ENCODE measurements at places on chromosomes 12 and 14.

GRCh38 chr14:101601606-101602465 lies 40.5 kb downstream of the DIO3 start:
- no peak for DNase-seq

DNA sequence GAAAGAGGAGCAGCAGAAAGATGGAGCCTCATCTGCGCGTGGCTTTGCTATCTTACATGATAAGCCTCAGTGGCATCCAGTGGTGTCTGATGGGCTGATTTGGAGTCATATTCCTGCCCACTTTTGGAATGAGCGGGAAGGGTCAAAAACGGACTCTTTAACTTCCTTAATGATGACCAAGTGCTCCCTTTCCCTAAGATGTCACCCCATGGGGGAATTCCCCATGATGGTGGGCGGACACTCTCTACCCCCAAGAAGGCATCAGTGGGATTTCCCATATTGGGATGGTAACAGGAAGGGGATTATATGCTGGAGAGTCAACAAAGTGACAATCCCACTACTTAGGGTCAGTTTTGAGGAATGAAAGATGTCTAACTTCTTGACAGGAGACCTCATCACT lies 110.9 kb downstream of the GPATCH2L start:
- DNase-seq = no peak

- no peak for DNase-seq
Measured at GRCh38 chr12:74204236-74204635, 333.4 kb upstream of the ATXN7L3B start.

DNA sequence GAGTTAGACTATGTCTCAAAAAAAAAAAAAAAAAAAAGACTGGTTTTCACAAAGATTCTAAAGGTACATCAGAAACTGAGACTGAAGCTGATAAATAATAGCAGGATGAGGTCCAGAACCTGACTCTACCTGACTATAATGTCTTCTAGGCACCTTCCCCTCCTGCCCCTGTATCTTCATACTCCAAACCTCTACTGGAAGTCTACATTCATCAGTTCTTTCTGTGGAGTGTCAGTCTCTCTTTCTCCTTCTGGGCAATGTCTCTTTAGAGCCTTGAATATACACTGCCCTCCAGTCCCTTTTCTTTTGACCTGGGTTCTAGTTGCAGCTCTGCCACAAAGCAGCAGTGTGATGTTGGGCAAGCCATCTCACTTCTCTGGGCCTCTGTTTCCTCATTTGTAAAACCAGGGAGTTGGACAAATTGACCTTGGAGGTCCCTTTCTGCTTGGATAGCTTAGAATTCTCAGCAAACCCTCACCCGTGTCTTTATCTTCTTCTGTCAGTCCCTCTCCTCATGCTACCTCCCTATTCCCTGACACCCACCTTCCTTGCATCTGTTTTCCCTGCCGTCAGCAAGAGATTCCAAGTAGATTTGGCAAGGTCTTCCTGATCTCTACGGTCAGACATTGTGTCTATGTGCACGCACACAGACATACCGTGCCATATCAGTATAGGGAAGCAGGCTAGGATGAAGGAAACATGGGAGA lies 4.3 kb downstream of the NFE2 start:
- DNase-seq = no peak

DNA sequence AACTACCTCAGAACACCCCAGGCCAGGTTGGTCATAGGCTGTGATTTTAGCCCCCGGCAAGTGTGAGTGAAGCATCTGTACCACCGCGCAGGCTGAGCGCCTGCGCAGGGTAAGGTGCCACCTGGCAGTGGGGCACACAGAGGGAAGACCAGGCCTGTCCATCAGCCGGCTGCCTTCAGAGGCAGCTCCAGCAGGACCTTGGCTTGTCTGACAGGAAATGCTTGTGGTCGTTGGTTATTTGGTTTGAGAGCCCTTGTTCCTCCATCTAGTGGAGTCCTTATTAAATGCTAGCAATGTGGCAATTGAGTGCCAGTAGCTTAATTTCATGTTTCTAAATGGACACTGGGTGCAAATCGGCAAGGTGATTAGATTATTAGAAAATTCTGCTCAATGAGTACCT lies 27.5 kb downstream of the SLC25A29 start:
- no peak for DNase-seq

DNA sequence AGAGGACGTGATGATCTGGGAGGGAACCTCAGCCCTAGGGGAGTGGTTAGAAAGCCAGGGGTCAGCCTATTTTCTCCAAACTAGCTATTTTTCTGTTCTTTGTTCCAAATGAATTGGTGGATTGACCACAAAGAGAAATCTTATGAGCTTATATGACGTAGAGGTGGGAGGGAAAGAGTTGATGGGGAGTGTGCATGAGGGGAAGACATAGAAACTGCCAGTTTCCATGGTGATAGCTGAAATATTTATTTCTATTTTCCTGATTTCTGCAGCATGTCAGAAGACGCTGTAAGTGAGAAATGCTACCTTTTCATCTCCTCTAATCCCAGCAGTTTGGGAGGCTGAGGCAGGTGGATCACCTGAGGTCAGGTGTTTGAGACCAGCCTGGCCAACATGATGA lies 51.4 kb upstream of the CISTR start:
- no peak for DNase-seq

DNA sequence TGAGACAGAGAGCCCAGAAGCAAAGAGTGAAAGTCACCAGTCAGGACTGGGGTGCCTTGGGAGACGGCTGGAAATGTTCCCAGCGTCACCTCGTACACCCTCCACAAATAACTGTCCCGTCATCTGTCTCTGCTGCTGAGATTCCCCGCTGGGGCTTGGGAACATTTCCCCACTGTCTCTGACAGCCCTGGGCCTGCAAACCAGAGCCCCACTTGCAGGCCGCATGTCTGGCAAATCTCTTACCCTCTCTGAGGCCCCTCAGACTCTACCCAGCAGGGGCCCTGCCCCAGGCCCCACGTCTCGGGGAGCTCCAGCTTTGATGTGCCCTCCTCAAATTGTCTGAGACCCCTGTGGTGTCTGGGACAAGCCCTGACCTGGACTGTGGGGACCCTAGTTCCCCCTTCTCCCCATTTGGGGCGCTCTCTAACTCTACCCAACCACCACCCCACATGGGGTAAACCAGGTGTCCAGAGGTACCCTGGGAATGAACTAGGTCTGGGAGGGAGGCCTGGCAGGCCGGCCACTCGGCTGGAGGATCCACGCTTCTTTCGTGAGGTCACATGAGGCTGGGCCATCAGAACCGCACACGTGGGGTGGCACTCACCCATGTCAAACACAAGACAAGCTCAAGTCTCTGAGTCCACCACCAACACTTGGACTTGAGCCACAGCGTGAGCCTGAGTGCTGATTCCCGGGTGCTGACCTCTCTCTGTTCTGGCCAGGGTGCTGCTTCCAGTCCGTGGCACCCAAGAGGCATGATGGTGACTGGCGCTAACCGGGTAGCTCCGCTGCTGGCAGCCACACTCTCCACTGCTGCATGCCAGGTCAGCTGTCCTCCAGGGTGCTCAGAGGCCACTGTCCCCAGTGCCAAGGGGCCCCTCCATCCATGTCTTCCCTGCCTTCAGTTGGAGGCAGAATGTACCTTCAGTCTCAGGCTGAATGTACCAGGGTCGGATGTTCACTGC lies 59.8 kb downstream of the DIO3 start:
- no peak for DNase-seq

GRCh38 chr12:92124689-92125029 lies 21.0 kb downstream of the BTG1 start:
- DNase-seq = no peak

- DNase-seq = no peak
Measured at GRCh38 chr12:75208856-75209811, 505 bp downstream of the KCNC2 start.

DNA sequence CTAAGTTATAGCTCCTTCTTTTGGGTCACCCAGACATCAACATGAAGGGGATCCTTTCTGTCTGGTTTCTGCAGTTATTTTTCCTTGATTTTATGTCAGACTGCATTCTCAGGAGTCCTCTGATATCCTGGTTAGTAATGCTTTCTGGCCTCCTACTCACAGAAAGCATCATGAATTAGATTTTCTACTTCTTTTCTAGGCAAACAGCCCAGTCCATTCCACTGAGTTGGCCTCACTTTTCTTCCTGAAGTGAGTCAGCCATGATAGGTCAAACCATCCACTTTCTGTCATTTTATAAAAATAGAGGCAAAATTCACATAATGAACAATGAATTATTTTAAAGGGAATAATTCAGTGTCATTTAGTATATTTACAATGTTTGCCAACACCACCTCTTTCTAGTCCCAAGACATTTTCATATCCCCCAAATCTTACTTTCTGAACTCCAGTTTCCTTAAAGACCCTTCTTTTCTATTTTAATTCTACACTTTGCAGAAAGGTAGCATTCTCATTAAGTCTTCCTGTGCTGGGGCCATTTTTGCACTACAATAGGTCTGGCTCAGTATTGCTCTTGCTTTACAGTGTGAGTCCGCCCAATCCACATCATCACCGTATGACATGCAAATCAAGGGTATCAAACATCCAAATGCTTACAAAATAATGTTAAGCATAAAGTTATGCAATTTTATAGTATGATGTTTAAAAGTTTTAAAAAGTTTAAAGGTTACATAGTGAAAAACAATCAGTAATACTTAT lies 95.1 kb downstream of the UNC79 start:
- DNase-seq = no peak

- DNase-seq = no peak
Measured at GRCh38 chr12:59080101-59080500, 159.8 kb upstream of the LRIG3 start.

- no peak for DNase-seq
Measured at GRCh38 chr14:34466691-34467090, 4.7 kb upstream of the SPTSSA start.

GRCh38 chr12:66152732-66153131 lies 17.1 kb downstream of the TMBIM4 start:
- no peak for DNase-seq

DNA sequence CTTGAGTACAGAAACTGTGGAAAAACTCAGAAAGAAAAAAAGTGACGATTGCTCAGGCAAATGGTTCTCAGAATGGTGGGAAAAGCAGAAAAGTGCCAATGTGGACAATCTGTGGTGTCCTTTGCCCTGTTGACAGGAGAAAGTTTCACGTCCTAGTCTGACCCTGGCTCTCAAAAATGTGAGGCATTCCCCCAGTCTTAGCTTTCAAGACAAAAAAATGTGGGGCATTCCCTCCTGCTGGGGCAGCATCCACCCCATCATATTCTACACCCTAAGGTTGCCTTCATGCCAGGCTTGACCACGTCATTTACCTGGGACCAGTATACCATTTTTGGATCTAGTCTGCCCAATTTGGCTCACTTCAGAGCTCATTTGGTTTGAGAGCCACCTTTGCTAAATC lies 20.7 kb upstream of the ANAPC7 start:
- DNase-seq = no peak

DNA sequence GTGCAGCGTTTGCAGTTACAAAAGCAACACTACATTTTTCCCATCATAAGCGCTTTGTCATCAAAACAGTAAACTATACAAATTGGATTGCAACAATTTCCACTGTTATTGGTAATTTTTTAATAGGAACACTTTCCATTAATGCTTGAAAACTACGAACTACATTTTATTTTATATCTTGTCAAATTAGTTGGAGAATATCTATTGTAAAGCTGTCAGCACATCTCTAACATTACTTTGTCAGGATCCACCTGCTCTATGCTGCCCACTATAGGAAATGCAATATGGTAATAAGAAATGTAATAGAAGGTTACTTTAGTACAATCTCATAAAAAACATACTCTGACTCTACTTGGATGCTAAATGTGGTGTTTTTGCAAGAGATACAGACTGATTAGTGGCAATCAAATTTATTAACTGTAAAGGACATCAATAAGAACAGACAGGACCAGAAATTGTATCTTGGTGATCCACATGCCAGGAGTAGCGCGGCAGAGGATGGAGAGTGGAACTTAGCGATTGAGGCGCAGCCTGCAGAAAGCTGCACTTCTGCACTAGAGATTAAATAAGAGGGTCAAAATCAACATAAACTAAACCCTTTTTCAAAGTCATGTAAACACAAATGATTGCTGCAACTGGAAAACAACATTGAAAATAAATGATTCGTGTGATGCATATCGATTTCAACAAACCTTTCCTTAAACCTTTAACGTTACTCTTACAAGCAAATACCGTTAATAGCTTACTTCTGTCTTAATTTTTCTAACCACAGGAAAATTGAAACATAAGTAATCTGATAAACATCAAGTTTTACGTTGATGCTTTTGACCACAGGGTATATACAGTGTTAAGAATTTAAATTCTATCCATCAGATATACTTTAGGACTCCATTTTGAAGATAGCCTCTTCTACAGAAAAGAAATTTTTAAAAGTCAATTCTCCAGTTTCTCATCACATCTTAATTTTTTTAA lies 3.6 kb upstream of the ARID2 start:
- DNase-seq = no peak

GRCh38 chr14:75542588-75543091 lies 20.4 kb downstream of the BATF start:
- peak; percentile 90 for DNase-seq

GRCh38 chr12:128864516-128865186 lies 11.4 kb downstream of the GLT1D1 start:
- no peak for DNase-seq

GRCh38 chr12:65786041-65786440 lies 38.2 kb upstream of the HMGA2 start:
- no peak for DNase-seq

DNA sequence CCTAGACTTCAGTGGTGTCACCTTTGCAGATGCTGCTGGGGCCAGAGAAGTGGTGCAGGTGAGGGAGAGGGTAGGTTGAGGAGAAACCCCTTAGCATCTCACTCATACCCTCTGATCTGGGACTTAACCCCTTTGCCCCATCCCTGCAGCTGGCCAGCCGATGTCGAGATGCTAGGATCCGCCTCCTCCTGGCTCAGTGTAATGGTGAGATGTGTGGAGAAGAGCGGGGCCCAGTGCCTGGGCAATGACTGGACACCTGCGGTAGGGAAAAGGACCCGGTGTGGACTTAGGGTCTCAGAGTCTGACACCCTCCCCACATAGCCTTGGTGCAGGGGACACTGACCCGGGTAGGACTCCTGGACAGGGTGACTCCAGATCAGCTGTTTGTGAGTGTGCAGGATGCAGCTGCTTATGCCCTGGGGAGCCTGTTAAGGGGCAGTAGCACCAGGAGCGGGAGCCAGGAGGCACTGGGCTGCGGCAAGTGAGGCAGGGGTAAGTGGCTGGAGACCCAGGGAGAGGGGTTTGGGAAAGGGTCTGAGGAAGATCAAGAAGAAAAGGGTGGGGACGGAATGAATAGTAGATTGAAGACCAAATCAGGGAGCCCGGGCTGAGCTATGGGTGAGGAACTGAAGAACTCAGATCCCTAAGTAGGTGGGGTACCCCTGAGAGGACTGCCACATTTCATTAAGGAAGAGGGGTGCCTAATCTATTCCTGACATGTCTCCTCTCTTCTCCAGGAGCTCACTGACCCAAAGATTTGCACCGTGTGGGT lies 7.6 kb downstream of the B4GALNT1 start:
- DNase-seq = no peak

- DNase-seq = no peak
Measured at GRCh38 chr14:50944647-50945413, 547 bp upstream of the PYGL start.

- DNase-seq = no peak
Measured at GRCh38 chr14:75720842-75721498, 59.9 kb downstream of the TTLL5 start.

Data from activated CD4-positive, alpha-beta T cell treated with anti-CD3 and anti-CD28 coated beads, Interleukin-2, amount 50 U/mL, for 4 hours (primary cell).